Bronchial smooth muscle cell (primary cell): ENCODE measurements at places on chromosomes 1 and 21. TPM values are rescaled to one million over a fixed set of nuclear protein-coding genes. Genes with fewer than 3 reads are reported as not detected.

TRABD2B gene
- total RNA-seq = under 0.01 TPM in 1 of 2 replicates, not detected in the other

FAF1 gene
- 34.8 and 35.0 TPM in 2 replicates for total RNA-seq

FCER1G gene
- not detected in 2 replicates for total RNA-seq

TNNT2 gene
- total RNA-seq = not detected in 2 replicates

KHDC4 gene
- 18.0 and 24.0 TPM in 2 replicates for total RNA-seq

TEDDM1 gene
- not detected in 2 replicates for total RNA-seq

GBP2 gene
- total RNA-seq = 48.1 and 87.7 TPM in 2 replicates

SPATA46 gene
- not detected in 2 replicates for total RNA-seq

PIGM gene
- total RNA-seq = 2.8 and 3.2 TPM in 2 replicates

IQGAP3 gene
- total RNA-seq = 1.3 and 3.6 TPM in 2 replicates

EPHB2 gene
- total RNA-seq = 37.2 and 42.3 TPM in 2 replicates

PLA2G2F gene
- not detected in 2 replicates for total RNA-seq

CDK18 gene
- total RNA-seq = 0.09 and 0.16 TPM in 2 replicates

PADI1 gene
- total RNA-seq = 0.09 TPM in 1 of 2 replicates, not detected in the other

FCRL5 gene
- not detected in 2 replicates for total RNA-seq

REG4 gene
- total RNA-seq = not detected in 2 replicates

AADACL3 gene
- not detected in 2 replicates for total RNA-seq

CCDC30 gene
- total RNA-seq = 0.86 and 0.95 TPM in 2 replicates

ADAMTS5 gene
- total RNA-seq = 5.4 and 7.7 TPM in 2 replicates

PROK1 gene
- not detected in 2 replicates for total RNA-seq

PRAMEF10 gene
- under 0.01 TPM in 1 of 2 replicates, not detected in the other for total RNA-seq

LYPD8 gene
- not detected in 2 replicates for total RNA-seq

NBPF10 gene
- 2.8 and 4.9 TPM in 2 replicates for total RNA-seq

REN gene
- total RNA-seq = not detected in 2 replicates

ZBTB8A gene
- total RNA-seq = 4.7 and 7.0 TPM in 2 replicates
